ENCODE measurements at places on chromosomes 1 and 21.

GRCh38 chr1:211382182-211382713, 55.6 kb downstream of the TRAF5 start:
- no peak for DNase-seq

- DNase-seq, result peak; percentile 99
Measured at GRCh38 chr1:37479255-37480124, 5.1 kb downstream of the ZC3H12A start.

GRCh38 chr1:6922096-6922931, 137.1 kb downstream of the CAMTA1 start:
- no peak for DNase-seq

GRCh38 chr1:109116286-109116685, 2.4 kb downstream of the ELAPOR1 start:
- no peak for DNase-seq

GRCh38 chr1:238139713-238140112, 249.0 kb upstream of the ZP4 start:
- no peak for DNase-seq

DNA sequence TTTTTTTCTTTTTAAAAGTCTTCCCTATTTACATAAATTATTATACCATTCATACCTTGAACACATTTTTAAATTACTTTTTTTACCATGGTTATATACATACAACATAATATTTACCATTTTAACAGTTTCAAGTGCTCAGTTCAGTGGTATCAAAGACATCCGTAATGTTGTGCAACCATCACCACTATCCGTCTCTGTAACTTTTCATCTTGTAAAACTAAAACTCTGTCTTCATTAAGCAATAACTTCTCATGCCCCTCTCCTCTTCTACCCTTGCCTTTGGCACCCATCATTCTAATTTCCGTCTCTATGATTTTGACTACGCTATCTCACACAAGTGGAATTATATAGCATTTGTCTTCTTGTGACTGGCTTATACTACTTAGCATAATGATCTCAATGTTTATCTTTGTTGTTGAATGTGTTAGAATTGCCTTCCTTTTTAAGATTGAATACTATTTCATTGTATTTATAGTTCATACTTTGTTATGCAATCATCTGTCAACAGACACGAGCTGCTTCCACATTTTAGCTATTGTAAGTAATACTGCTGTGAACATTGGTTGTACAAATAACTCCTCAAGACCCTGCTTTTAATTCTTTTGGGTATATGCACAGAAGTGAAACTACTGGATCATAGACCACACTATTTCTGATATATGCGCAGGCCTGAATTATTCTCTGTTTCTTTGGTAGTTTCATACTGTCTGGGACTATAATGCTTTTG, 689.5 kb upstream of the NCAM2 start:
- DNase-seq, result peak; percentile 1

GRCh38 chr1:245183429-245183828, 28.6 kb downstream of the KIF26B start:
- no peak for DNase-seq

GRCh38 chr1:197614916-197615692, 160.2 kb downstream of the DENND1B start:
- DNase-seq, result peak; percentile 14

DNA sequence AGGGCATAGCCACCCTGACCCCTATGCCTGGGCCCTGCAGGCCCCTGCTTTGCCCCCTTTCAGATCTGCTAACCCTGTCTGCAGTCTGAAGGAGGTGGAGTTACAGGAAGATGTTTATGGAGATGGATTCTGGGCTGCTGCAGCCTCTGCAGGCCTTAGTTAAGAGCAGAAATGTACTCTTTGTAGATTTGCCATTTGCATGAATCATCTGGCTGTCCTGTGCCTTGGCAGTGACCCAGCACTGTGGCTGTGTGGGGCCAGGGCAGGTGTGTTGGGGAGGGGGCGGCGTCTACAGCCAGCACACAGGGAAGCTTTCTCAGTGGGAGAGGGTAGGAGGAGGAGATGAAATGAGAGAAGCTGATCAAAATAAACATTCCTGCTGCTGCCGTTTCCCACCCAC, 867.3 kb downstream of the PLA2G4A start:
- DNase-seq, result no peak

- no peak for DNase-seq
Measured at GRCh38 chr1:173355281-173356031, 121.7 kb upstream of the PRDX6 start.

DNA sequence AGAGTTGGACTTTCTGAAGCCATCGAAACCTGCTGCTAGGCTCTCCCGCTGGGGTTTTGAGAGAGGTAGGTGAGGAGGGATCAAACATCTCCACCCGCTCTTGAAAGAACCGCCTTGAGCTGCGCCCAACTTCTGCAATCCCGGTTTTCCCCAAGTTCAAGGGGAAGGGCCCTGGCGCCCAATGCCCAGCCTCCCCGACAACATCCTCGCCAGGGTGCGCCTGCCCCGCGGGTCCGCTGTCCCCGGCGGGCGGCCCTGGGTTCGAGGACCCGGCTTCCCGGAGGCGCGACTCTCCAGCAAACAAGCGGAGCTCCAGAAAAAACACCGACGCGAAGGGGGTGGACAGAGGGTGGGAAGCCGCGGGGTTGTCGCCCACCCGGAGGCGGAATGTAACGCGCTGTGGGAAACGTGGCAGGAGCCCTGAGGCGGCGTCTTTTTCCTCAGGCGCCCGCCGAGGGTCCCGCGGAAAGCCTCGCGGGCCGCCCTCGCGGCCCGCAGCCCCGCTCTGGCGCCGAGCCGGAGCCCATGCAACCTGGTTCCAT, 607 bp downstream of the BTG3 start:
- DNase-seq, result peak; percentile 64

GRCh38 chr1:182069028-182069466, 7.5 kb upstream of the ZNF648 start:
- peak; percentile 14 for DNase-seq

- DNase-seq, result peak; percentile 1
Measured at GRCh38 chr21:46325073-46325912, 1.3 kb downstream of the PCNT start.

DNA sequence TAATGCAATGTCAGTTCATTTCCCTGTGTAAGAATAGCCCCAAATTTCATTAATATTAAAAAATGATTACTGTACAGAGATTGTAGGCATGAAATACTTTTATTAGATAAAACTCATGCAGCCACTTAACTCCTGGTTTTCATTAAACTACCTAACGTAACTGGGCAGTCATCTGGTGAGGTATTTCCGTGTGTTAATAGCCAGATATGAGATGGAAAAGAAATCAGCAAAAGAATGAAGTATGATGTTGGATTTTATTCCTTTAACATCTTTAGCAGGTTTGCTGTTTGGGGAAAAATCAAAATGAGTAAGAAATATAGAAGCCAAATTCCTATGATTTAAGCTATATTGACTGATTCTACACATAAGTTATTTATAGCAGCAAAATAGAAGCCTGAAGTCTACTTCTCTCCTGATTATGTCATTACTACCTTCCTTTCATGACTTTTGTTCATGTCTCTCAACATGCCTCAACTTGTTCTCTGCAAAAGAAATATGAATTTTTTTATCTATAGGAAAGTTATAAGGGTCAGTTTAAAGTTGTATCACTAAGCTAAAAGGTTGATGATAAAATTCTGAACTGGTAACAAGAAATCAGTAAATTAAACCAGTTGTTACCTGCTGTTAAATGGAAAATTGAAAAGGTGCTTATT, 42.6 kb downstream of the CCDC18 start:
- DNase-seq, result no peak

- DNase-seq, result no peak
Measured at GRCh38 chr1:43256675-43257570, 12.9 kb upstream of the TMEM125 start.

DNA sequence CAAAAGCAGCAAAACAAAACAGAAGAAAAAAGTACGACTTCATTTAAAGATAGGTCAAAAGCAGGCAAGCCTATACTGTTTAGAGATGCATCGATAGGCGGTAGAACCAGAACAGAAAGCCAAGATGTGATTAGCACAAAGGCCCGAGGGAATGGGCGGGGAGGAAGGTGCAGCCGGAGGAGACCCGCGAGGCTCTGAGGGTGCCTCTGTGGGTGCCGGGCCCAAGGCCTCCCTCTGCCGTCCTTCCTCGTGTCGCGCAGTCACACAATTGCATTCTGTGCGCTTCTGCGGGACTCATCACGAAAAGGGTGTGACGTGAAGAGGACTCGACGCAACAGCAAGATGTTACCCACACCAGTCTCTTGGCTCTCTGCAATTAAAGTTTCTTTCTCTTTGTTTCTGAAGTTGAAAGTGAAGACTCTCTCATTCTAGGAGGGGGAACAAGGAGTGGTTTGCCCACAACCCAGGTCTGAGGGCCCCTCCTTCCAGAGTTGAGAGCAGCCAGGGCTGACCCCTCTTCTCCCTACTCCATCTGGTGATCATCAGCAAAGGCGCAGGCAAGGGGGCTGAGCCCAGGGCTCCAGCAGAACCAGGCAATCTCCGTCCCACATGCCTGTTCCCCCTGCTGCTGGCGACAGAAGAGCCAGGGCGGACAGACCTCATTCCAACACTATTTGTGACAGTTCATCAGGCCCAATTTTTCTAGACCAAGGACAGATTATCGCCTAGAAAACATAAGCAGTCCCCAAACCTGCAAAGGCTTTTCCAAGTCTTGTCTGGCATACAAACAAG, 41.0 kb downstream of the NPHP4 start:
- DNase-seq, result no peak

DNA sequence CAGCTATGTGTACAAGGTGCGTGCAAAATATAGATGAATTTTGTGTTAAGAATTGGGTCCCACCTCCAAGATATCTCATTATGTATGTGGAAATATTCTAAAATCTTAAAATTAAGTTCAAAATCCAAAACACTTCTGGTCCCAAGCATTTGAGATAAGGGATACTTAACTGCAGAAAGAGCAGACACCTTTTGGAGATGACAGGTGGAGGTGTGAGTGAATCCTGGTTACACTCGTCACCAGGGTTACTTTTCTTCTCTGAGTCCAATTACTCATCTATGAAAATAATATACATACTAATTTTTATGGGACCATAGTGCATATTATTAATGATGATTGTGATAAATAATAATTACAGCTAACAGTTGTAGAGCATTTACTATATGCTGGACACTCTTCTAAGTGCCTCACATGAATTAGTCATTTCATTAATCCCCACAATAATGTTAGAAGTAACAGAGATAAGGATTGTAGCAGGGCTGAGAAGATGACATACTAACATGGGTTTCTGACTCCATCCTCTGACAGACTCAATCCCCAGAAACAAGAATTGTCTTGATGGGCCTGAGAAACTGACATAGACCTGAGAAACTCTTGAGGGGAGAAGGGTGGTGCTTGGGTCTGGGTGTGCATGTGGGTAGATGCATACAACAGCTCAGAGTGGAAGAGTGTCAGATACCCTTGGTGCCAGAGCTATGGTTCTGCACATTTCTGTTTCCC, 8.3 kb upstream of the FASLG start:
- no peak for DNase-seq

GRCh38 chr21:46323227-46323709, 402 bp downstream of the C21orf58 start:
- DNase-seq, result no peak

GRCh38 chr1:232978091-232978634, 27.8 kb downstream of the NTPCR start:
- DNase-seq, result peak; percentile 57

- DNase-seq, result no peak
Measured at GRCh38 chr21:19261731-19262376, 858.3 kb upstream of the TMPRSS15 start.

DNA sequence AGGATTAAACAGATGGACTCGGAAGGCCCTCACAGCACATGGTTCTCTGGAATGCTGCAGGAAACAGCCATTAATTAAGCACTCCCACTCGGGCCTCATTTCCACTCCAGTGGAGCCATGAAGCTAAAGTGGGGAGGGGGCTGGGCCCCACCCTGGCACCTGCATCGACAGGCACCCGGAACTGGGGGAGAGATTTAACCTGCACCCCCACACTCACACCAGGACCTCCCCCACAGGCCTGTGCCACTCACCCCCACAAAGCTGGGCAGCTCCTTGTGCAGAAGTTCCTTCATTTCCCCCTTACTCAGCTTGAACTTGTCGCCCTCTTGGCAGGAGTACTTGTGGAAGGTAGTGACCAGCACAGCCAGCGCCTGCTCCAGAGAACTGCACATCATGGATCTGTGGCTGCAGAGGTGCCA, 2.2 kb downstream of the S100A2 start:
- no peak for DNase-seq

DNA sequence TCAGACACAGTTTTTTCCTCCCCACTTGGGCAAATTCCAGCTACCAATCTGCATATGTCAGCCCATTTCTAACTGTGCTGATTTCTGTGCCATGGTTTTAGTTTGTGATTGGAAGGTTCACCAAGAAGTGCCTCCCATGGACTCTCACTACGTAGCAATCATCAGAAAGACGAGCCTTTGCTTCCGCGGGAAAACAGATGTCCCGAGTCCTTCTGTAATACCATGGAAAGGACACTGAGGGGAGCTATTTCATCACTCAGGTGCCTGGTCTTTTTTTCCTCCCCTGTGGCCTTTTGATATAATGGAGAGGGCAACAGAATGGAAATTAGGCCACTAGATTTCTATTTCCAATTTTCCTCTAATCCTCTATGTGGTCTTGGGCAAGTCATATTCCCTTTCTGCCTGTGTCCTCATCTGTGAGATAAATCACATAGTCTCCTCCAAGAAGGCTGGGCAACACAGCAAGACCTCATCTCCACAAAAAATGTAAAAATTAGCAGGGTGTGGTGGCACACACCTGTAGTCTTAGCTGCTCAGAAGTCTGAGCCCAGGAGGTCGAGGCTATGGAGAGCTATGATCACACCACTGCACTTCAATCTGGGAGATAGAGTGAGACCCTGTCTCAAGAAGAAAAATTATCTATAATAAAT, 24.8 kb downstream of the LEMD1 start:
- no peak for DNase-seq

DNA sequence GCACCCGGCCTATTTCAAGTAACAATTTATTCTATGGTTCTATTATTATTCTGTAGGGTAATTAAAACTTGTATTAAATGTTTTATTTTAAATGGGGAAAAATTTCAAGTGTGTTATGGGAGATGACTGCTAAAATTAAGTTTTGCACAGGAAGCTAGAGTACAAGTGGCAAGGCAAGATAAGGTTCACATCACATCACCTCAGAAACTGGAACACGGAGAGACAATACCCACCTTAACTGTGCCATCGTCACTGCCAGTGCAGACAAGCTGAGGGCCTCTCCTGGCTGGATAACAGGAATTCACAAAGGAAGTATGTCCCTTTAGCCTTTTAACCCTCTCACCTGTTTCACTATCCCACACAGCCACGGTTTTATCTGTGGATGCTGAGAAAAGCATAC, 7.6 kb downstream of the SNRNP40 start:
- no peak for DNase-seq

GRCh38 chr1:82752046-82752445, 951.3 kb downstream of the ADGRL2 start:
- DNase-seq, result no peak

GRCh38 chr1:43292216-43292615, 6.8 kb upstream of the C1orf210 start:
- no peak for DNase-seq

GRCh38 chr1:4733446-4734177, 79.2 kb downstream of the AJAP1 start:
- DNase-seq, result no peak
